Lower lobe of right lung (tissue), 2 donors: ENCODE measurements at places on chromosomes 11 and 22. TPM values are rescaled to one million over a fixed set of nuclear protein-coding genes. Genes with fewer than 3 reads are reported as not detected.

Gene ADM2
- total RNA-seq, result 1.5 TPM

Gene PVALB
- total RNA-seq, result 4.5 TPM

Gene TECTA
- 0.59 TPM for total RNA-seq

Gene CSNK2A3
- total RNA-seq, result 2.6 TPM

Gene KCNQ1
- total RNA-seq, result 51.0 TPM

Gene GLYAT
- not detected for total RNA-seq

Gene OR5AR1
- total RNA-seq, result not detected

- no peaks in the 10 kb centered on the region for H3K4me1 ChIP-seq
- H3K27ac ChIP-seq, result no peak overlapping the region
- H3K4me3 ChIP-seq, result no peak overlapping the region
- no peak for DNase-seq
These were observed 208.5 kb downstream of the TENM4 start for GRCh38 chr11:79232346-79232745.

DNA sequence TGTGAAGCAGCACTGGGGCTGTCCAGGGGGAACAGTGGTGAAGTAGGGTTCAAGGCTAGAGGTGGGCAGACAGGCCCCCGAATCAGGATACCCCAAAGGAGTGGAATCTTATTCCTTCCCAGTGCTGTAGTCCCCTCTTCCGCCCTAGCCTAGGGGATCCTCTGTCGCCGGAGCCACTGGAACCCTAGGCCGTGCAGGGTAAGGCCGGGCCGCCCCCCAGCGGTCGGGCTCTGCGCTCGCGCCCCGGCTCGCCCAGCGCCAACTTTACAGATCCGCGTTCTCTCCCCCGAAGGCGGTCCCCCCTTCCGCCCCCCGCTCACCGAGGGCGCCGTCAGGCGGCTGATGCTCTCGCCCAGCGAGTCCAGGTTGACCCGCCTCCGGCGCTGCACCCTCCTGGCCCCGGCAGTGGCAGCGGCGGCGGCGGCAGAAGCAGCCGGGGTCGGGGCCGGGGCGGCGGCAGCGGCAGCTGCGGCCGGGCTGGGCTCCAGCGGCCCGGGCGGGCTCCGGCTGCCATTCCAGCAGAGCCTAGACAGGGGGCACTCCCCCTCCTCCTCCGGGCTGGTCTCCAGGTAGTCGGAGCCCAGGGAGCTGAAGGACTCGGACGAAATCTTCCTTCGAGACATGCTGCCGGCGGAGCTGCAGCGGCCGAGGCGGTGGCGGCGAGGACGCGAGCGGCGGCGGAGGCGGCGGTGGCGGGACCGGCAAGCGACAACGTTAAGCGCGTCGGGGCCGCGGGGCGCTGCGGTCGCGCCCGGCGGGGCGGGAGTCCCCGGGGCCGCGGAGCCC lies 650 bp downstream of the GUCY1A2 start:
- DNase-seq, result peak; percentile 45
- H3K4me3 ChIP-seq, result peak overlapping the region; percentile 44
- H3K4me1 ChIP-seq, result peaks cover 11% of the 10 kb centered on the region
- H3K27ac ChIP-seq, result peak overlapping the region; percentile 41
- H3K27me3 ChIP-seq, result peaks cover 37% of the 10 kb centered on the region
- no peaks in the 10 kb centered on the region for H3K36me3 ChIP-seq

- peak overlapping the region; percentile 79 for H3K27ac ChIP-seq
- no peak for DNase-seq
- H3K27me3 ChIP-seq, result no peaks in the 10 kb centered on the region
These were observed 797 bp downstream of the STARD10 start for GRCh38 chr11:72793076-72793424.

DNA sequence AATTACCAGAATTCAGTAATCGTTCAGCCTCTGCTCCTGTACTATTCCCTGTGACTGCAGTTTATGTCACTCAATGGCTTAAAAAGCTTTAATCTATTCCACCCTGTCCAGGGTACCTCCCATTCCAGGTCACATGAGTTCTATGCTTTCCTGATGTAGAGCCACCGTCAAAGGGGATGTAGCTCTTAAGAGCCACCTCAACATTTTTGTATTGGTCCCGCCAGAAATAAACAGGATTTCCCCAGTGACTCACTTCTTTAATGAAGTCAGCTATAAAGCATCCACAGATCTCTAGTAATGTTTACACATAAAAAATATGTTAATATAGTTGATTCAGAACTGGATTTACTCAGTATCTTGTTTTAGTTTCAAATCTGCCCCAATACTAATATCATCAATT lies 1.3 kb upstream of the OR8D1 start:
- DNase-seq, result no peak
- no peaks in the 10 kb centered on the region for H3K36me3 ChIP-seq
- no peaks in the 10 kb centered on the region for H3K4me1 ChIP-seq
- H3K4me3 ChIP-seq, result no peak overlapping the region

- H3K27ac ChIP-seq, result peak overlapping the region; percentile 76
- peak overlapping the region; percentile 60 for H3K4me3 ChIP-seq
- H3K4me1 ChIP-seq, result peaks cover 45% of the 10 kb centered on the region
- no peaks in the 10 kb centered on the region for H3K36me3 ChIP-seq
These were observed 596 bp upstream of the TNRC6B start for GRCh38 chr22:40176921-40177737.

DNA sequence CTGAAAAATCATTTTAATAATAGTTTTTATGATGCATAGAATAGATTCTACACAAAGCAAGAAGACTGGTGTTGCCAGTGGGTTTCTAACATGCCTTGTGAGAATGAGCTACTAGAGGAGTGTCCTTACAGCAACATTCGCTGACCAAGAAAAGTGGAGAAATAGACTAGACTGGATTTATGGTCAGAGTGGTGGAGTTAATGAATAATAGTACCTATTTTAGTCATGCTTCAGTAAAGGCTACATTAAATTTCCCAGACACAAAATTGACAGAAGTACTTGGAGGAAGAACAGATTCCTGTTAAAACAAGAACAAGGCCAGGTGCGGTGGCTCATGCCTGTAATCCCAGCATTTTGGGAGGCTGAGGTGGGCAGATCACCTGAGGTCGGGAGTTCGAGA lies 539.2 kb downstream of the ETS1 start:
- H3K4me1 ChIP-seq, result peaks cover 12% of the 10 kb centered on the region
- H3K36me3 ChIP-seq, result no peaks in the 10 kb centered on the region
- no peak overlapping the region for H3K4me3 ChIP-seq
- no peak overlapping the region for H3K27ac ChIP-seq

DNA sequence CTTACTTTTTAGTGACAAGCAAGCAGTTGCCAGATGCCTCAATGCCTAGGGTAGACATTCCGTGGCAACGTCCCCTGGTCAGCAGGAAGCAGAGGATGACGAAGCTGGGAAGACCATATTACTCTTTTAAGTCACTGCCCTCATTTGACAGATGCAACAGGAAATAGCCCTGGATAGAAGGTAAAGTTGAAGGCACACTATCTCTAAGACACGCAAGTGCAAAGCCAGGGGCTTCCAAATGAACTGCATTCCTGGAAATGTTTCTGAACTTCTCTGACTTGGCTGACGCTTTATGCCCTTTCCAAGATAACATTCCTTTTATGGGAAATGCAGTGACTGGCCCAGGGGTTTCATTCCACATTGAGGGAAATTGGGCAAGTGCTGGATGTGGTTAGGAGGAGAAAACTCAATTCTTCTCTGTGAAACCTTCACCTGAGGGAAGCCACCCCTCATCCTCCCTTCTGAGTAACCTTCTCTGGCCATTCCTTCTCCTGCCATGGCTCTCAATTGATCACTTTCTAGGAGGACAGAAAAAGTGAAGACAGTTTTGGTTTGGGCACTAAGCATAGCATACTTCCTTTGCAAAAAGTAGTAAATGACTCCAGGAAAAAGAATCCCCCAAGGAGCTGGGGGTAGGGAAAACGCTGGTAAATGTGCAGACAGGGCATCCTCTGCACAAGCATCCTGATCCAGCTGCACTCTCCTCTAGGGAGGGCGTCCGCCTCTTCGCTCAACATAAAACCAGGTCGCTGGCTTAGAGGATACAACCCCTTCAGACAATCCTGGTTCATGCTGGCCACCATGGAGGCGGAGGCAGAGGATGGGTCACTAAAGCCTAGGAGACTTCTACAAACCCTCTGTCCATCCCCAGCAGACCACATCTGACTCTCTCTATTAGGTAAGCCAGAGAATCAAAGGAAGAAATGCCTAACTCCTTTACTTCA lies 14.5 kb downstream of the PCSK7 start:
- H3K4me3 ChIP-seq, result no peak overlapping the region
- peak; percentile 14 for DNase-seq
- peaks cover 99% of the 10 kb centered on the region for H3K36me3 ChIP-seq
- H3K4me1 ChIP-seq, result peaks cover 45% of the 10 kb centered on the region
- no peaks in the 10 kb centered on the region for H3K27me3 ChIP-seq
- peak overlapping the region; percentile 55 for H3K27ac ChIP-seq

- no peaks in the 10 kb centered on the region for H3K36me3 ChIP-seq
- no peaks in the 10 kb centered on the region for H3K27me3 ChIP-seq
- no peaks in the 10 kb centered on the region for H3K4me1 ChIP-seq
- no peak overlapping the region for H3K27ac ChIP-seq
These were observed 33.0 kb upstream of the RDX start for GRCh38 chr11:110329445-110329844.
